Chondrocyte (in vitro differentiated cells): ENCODE measurements at places on chromosomes 3 and 15.

- DNase-seq, result no peak
Observed at GRCh38 chr3:8311321-8311720, 190.3 kb upstream of the LMCD1 start.

DNA sequence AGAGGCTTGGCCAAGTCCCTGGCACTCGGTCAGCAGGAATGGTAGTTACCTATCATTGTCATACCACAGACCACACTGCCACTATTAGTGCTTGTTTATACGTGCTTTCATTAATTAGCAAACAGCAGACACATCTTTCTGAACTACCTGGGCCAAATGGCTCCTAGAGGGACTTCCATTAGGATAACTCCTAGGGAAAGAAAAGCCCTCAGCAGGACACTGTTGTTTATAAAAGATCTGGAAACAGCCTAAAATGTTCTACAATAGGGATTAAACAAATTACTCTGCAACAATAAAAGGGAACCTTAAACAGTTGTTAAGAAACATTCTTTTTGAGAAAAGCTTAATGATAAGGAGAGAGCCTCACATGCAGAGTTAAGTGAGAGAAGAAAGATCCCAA, 38.5 kb downstream of the ARHGEF3 start:
- DNase-seq, result no peak

DNA sequence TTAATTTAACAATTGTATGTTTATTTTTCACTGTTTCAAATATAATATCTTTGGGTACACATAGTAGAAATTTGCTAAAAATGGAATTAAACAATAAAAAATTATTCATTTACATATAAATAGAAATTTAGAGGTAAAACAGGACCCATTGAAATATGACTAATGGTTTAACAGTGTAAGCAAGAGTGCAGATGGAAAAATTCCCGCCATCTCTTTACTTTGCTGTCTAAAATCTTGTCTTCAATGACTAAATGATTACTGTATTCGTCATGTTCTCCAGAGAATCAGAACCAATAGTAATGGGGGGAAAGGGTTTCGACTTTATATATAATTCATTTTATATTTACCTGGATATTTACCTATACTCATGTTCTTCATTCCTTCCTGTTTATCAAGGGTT, 163.1 kb downstream of the IL1RAP start:
- DNase-seq, result no peak

DNA sequence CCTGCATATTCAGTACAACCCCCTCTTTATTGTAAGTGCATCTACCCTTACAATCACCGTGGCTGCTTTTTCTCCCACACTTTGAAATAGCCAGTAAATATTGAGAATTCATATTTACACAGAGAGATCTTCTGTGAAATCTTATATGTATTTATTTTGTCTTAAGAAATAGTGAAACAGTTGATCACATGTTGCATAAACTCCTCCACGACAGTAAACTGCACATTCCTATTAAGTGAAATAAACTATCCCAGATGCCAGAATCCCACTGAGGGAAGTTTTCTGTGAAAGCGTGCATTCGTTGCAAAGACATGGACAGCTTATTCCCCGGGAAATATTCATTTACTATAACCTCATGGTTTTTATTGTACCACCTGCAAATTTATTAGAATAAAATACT, 796.0 kb downstream of the ROBO2 start:
- DNase-seq, result no peak

DNA sequence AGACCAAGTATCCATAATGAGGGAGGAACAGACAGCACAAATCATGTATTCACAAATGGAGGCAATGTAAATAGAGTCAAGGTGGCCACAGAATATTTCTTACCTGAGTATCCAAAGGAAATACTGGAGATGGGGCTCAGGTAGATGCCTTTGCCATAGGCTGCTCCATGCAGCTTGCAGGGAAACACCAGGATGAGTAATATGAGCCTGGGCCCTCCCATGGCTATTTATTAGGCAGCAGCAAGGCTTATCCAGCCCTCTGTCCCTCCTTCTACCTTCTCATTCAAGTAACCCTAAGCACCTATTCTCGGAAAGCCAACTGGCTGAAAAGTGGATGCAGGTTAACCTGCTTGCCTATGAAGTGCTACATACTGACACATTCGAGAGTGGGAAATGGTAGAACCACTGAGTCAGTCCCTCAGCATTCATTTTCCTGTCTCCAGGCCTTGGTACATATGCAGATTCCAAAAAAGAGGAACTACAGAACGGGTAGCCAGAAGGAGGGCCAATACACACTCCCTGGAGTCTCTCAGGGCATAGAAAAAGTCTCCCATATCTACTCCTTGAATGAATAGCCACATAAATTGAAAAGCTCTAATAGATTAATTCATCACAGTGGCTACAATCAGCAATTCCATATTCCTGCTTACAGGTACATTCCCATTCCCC, 18.3 kb upstream of the PKM start:
- DNase-seq, result no peak

GRCh38 chr15:29686079-29686425, 136.2 kb downstream of the TJP1 start:
- no peak for DNase-seq

GRCh38 chr15:24877174-24877573, 77.6 kb upstream of the SNRPN start:
- no peak for DNase-seq

DNA sequence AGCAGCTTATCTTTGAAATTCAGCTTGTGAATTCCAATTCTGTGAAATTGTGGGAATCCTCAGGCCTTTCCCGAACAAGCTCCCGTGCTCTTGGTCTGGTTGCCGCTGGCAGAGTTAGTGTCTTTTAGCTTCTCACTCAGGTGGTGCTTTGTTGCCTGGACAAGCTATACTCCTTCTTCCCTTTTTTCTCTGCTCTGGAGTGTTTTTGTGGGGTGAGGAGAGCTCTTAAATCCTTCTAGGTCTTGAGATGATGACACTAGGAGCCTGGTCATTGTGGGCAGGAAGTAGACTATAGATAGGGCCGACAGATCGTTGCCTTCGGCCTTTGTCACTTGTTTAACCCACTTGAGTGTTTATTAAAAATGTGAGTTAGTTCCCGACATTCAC, 93.8 kb downstream of the SLCO3A1 start:
- DNase-seq, result no peak

GRCh38 chr3:66136597-66136996, 84.2 kb upstream of the SLC25A26 start:
- DNase-seq, result no peak

DNA sequence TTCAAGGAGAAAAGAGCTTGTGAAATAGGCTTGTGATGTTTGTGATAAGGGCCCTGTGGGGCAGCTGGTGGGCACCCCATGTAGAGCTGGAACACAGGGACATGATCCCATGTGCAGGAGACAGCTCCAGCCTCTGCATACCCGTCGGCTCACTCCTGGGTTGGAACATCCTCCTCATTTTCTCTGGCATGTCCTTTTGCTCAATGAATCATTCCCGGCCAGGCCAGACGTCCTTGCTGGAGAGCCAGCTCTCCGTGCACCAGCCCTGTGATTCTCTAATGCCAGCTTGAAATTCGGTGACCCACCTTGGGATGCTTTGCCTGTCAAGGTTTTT, 77.3 kb downstream of the SMAD3 start:
- no peak for DNase-seq
